ENCODE measurements at places on chromosomes 11 and 22.
A peak's percentile ranks its signal among the peaks of the same experiment; 100 is the strongest.

DNA sequence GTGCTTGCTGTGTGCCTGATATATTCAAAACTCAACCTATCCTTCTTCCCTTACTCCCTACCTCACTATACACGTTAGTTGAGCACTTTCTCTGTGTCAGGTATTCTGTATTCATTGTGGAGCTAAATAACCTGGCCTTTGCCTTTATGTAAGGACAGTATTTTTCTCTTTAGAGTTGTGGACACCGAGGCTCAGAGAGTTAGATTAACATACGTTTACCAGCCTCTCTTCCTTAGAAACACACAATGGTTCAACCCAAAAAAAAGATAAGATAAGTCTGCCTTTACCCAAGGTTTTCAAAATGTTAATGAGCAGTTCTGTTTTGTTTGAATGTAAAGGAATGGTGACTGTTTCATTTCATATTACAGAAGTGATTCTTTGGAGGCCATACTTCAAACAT, 45.0 kb downstream of the CBL start:
- DNase-seq, result no peak

DNA sequence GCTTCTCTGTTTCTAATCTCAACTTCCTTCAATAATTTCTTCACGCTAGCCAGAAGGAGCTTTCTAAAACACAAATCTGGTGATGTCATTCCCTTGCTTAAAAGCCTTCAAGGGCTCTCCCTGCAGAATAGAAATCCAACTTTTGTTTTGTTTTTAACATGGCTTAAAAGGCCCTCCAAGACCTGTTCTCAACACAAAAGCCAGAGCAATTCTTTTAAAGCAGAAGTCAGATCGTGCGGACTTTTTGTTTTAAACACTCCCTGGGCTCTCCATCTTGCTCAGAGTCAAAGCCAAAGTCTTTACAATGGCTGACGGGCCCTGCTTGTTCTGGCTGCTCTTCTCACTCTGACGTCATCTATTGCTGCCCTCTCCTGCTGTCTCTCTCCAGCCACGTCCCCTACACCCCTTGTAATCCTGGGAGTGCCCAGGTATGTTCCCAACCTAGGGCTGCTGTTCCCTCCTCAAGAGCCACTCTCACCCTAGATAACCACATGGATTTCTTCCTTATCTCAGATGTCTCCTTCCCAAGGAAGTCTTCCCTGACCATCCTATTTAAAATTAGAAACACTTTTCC, 22.5 kb downstream of the TECTA start:
- DNase-seq, result no peak

- DNase-seq, result peak; percentile 11
Observed at GRCh38 chr11:129333873-129334272, 41.8 kb upstream of the BARX2 start.

- peak; percentile 56 for DNase-seq
Observed at GRCh38 chr11:134050541-134051383, 18.1 kb upstream of the JAM3 start.

GRCh38 chr11:110571081-110571720, 141.0 kb downstream of the ARHGAP20 start:
- DNase-seq, result no peak

DNA sequence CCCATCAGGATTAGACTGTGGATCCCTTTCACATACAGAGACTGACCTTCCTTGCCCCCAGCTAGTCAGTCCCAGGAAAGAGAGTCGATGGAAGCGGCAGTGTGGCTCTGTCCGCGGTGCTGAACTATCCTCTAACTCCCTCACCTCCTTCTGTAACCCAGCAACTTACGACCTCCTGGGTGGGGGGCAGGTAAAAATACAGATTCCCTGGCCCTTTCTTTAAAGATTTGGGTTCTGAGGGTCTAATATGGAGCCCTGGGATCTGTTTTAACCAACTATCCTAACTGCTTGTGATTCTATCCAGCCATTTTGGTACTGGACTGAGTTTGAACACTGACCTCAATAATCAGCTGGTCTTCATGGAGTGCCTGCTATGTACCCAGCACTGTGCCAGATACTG, 23.2 kb downstream of the MFNG start:
- DNase-seq, result peak; percentile 46

GRCh38 chr22:38464992-38465672, 2.8 kb upstream of the KDELR3 start:
- DNase-seq, result no peak

- DNase-seq, result peak; percentile 69
Observed at GRCh38 chr11:78000193-78000592, 5.7 kb upstream of the INTS4 start.

DNA sequence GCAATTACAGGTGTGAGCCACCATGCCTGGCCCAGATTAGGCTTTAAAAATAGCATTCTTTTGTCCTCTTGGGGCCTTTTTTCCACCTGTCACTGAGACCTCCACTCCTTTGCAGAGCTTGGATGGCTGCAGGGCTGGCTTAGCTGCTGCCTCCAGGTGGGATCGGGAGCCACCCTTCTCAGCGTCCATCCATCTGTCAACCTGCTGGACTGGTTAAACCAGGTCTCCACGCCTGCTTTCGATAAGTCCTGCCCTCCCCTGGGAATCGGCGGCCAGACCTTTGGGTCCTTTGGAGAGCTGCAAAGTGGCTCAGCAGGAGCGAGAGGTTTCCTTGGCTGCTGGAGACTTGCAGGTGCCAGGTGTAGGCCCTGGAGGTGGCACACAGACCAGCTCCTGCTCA, 23.4 kb upstream of the GRAMD4 start:
- no peak for DNase-seq

GRCh38 chr11:75767793-75768111, 826 bp upstream of the DGAT2 start:
- no peak for DNase-seq

- DNase-seq, result no peak
Observed at GRCh38 chr22:43377896-43378704, 33.7 kb upstream of the MPPED1 start.

DNA sequence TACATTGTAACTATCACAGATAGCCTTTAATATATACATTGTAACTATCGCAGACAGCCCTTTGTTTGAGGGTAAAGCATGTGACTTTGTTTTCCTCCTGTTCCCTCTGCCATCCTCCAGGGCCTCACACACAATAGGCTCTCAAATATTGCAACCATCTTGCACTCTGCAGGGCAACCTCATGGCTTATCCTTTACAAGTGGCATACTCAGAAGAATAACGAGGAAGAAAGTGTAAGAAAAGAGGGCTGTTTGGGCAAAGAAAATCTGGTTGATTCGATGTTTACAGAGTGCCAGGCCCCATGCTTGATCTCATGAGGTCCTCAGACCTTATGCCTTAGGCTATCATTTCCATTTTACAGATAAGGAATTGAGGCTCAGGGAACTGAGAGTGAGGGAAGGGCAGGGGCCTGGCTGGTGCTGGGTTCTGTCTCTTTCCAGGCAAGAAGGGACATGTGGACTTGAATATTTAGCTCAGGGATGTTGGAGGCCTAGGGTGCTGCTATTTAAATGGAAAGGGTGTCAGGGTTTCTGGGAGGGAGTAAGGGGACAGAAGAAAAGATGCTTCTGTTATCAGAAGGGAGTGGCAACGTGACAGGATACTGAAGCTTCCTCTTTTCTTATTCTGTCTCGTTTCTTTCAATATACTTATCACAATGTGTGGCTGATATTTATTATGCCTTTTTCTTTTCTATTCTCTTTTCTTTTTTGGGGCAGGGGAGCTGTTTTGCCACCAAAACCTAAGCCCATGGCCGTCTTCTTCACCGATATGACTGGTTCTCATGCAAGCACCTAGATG, 1.1 kb upstream of the SAMM50 start:
- no peak for DNase-seq

DNA sequence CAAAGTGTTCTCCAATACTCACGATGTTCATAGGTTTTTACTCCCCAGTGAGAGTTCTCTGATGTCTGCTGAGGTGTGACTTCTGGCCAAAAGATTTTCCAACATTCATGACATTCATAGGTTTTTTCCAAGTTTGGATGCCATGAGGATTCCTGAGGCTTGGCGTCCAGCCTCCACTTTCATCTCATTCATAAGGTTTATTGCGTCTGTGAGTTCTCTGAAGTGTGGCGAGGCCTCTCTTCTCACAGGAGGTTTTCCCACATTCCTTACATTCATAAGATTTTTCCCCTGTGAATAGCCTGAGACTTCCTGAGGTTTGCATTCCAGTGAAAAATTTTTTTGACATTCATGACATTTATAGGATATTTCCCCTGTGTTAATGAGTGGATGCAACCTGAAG, 1014.1 kb downstream of the LRRC4C start:
- peak; percentile 62 for DNase-seq

GRCh38 chr22:43777286-43777685, 34.8 kb downstream of the EFCAB6 start:
- peak; percentile 61 for DNase-seq

- no peak for DNase-seq
Observed at GRCh38 chr11:102325088-102325487, 7.8 kb downstream of the BIRC3 start.

DNA sequence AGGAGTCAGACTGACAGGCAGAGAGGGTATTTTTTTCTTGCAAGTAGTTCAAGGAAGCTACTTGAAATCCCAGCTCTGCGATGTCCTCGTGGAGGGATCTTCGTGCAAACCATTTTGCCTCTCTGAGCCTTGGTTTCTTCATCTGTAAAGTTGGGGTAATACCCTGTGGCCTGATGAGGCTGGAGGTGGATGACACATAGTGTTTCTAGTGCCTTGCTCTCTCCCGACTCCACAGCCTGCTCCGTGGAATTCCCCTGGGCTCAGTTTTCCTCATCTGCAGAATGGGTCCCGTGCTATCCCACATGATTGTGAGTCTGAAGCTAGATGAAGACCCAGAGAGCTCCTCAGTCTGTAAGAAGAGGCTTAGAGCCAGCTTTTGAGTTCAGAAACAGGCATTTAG, 32.7 kb downstream of the DAGLA start:
- DNase-seq, result no peak

Measured in fibroblast of skin of back (primary cell).